Astrocyte of the cerebellum (primary cell): ENCODE measurements at places on chromosomes 1 and 21.

- no peak for DNase-seq
Observed at GRCh38 chr1:61301824-61302657, 219.7 kb downstream of the NFIA start.

- DNase-seq: no peak
Observed at GRCh38 chr1:61757950-61758349, 15.7 kb downstream of the PATJ start.

DNA sequence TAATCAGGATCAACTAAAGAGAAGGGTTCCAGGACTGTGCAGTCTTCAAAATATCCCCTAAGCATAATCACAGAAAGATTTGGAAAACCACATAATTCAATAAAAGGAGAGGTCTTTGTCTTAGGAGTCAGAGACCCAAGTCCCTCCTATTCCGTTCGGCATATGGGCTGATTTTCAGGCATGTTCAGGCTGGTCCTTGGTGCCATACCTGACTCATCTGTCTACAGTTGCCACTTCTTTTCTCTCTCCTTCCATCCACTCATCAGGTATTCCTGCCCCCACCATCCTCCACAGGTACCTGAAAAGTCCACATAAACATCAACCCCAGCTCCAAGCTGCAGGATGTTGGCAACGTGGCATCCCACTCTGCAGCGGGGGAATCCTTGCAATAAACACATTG, 29.7 kb upstream of the RPL11 start:
- no peak for DNase-seq

DNA sequence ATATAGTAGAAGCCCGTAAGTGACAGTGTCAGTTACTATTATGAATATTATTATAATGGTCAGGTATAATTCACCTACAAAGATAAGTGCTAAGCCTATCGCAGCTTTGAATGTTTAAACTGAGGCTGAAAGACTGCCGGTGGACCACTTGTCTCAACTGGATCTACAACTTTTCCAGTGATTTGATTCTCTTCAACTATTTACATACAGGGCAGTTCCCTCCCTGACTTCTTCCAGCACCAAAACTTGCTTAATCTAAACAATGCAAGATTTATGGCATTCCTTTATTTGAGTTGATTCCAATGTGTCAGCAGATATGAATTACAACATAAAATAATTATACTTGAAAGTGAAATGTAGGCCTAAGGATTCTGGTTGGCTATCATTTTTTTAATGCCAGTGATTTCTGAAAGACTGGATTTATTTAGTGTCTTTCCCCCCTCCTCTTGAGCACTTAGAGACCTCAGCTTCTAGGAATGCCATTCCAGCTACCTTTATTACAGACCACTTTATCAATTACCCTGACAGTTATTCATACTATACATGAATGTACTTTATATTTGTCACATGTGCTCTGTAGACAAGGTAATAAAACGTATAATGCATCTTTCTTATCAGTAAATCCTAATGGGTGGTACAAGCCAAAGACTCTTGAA, 153.3 kb upstream of the C8B start:
- no peak for DNase-seq

- no peak for DNase-seq
Observed at GRCh38 chr1:169260478-169261151, 107.0 kb downstream of the NME7 start.

- DNase-seq: no peak
Observed at GRCh38 chr1:168453056-168453455, 90.7 kb downstream of the XCL2 start.

GRCh38 chr1:238404921-238405320, 514.2 kb upstream of the ZP4 start:
- DNase-seq: no peak

- no peak for DNase-seq
Observed at GRCh38 chr1:217230412-217230811, 400.5 kb downstream of the GPATCH2 start.

DNA sequence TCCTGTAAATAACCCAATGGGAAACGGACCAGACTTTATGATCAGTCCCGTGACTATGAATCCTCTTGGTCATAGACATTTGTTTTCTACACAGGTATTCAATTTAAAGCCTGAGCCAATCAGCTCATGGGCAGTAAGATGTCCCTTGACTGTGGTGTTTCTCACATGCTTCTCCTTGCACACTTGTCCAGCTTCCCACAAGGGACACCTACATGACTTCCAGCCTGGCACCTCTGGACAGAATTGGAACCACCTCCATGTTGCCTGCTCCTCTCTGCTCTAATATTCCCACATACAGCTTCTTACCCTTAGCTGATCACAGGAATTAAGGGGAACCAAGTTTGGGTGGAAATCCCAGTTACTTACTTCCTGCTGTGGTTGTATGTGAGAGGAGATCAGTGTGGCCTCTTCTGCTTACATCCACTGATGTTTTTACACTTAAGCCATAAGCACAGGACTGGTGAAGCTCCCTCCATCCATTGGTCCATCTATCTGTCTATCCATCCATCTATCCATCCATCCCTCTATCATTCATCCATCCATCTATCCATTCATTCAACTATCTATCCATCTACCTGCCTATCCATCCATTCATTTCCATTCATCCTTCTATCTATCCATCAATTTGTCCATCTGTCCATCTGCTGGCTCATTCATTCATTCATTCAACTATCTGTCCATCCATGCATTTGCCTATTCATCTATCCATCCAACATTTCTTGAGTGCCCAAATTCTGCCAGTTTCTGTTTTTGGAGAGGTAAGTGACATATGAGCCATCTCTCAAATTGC, 16.4 kb downstream of the RUNX1 start:
- no peak for DNase-seq

DNA sequence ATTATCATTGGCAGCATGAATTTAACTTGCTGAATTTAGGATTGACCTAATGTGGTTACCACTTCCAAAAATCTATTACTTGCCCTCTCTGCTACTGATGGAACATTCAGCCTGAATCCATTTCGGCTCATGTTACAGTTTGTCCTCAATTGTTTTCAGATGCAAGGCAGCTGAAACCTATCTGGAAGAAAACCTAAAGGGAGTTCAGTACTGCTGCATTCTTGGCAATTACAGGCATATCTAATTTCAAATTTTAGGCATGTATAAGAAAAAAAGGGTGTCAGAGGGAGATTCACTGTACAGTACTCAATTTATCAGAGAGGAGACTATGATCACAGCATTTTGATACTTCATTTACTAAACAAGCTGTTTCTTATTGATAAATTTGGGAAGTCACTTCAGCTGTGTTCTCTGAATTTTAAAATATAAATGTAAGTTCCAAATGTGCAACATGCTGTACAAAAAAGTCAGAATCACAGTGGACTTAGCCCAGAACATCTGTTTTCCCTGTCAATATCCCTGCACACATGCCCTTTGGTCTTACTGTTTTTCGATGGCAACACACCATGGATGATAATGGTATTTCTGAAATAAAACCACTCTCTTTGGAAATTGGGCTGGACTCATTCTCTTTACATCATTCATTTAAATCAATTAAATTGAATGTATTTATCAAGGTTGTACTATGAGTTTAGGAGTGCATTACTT, 651.6 kb upstream of the ADGRL4 start:
- peak; percentile 24 for DNase-seq

GRCh38 chr1:99986656-99987225, 16.9 kb downstream of the SLC35A3 start:
- DNase-seq: no peak

DNA sequence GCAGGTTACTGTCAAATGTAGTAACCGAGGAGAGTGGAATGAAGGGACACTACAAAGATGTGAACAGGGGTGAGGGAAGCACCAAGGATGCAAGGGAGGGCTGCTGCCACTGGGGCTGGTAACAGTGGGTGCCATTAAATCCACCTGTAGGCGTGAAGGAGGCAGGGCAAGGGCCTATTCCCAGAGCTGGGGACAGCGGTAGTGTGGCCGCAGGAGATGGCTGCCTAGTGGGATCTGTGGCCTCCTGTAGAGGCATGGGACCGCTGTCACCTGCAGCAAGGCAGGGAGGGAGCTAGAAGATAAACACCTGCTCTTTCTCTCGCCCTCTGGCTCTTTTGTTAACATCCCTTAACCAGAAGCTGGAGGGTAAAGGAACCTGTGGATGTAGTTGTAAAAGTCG, 80.5 kb upstream of the CNIH3 start:
- no peak for DNase-seq

DNA sequence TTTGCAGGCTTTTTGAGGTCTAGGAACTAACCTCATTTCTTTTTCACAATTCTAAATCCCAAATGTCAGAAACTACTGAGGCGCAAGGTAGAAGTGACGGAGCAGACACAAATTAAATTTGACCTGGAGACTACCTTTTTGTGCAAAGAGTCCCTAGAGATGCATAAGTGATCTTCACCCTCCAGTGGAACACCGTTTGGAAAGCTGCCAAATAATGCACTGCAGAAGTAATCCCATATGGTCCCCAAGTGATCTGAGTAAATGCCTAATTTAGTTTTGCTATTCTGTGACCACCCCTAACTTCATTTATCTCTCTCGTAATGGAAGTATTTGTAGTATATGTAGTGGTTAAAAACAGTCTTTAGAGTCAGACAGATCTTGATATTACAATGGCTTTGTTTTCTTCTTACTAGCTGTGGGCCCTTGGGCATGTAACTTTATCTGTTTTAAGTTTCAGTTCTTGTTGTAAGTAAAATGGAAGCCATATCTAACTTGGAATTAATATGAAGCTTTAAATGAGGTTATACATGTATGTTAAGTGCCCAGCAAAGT, 70.4 kb upstream of the IPO9 start:
- DNase-seq: no peak

DNA sequence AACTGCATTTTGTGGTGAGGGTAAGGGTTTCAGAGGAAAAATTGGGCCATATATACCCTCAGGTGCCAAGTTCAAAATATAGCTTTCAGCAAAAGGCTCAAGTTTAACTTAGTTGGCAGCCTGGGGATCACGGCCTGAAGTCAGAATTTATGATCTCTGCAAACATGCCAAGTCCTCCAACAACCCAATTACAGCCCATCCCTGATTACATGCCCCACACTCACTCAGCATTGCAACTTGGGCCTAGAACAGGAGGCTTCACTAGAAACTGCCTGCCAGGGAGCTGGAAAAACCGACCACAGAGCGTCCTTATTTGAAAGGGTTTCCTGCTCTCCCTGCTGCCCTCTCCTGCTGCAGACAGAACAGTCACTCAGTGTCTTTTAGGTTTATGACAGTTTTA, 12.4 kb downstream of the FYB2 start:
- no peak for DNase-seq

- DNase-seq: peak; percentile 61
Observed at GRCh38 chr1:226863446-226863845, 7.0 kb upstream of the PSEN2 start.

GRCh38 chr1:65066766-65067490, 81.1 kb upstream of the AK4 start:
- DNase-seq: no peak

GRCh38 chr1:167198518-167199133, 22.1 kb upstream of the POU2F1 start:
- DNase-seq: no peak

- no peak for DNase-seq
Observed at GRCh38 chr21:44778499-44778911, 23.1 kb downstream of the UBE2G2 start.

DNA sequence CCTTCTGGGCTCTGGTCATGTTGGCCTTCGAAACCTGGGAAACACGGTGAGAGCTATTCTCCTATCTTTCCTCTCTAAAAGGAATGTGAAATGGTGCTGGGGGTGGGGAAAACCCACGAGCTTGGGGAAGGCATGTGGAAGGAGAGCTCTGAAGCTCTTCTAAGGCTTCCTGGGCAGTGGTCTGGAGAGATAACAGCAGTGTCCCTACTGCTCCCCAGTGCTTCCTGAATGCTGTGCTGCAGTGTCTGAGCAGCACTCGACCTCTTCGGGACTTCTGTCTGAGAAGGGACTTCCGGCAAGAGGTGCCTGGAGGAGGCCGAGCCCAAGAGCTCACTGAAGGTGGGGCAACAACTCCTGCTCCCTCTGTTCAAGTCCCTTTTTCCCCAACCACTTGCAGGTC, 2.8 kb downstream of the USP21 start:
- no peak for DNase-seq

DNA sequence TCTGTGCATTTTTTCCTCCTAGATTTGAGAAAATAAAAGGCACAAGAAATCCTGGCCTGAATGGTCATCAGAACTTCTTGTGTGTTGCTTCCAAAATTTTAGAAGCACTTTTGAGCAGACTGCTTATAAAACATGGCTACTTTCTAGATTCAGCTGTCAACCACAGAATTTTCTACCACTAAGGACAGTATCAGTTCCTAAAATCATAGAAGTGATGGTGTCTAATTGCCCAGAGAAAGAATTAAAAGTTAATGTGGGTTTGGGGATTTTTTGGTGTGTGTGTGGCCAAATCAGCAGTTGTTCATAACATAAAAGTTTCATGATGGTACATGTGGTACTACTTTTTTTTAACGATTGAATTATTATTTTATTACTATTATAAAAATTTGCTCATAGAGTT, 171.4 kb upstream of the SNX7 start:
- no peak for DNase-seq

GRCh38 chr1:240093120-240093961, 1.7 kb downstream of the FMN2 start:
- no peak for DNase-seq

- no peak for DNase-seq
Observed at GRCh38 chr1:61240878-61241277, 158.5 kb downstream of the NFIA start.

DNA sequence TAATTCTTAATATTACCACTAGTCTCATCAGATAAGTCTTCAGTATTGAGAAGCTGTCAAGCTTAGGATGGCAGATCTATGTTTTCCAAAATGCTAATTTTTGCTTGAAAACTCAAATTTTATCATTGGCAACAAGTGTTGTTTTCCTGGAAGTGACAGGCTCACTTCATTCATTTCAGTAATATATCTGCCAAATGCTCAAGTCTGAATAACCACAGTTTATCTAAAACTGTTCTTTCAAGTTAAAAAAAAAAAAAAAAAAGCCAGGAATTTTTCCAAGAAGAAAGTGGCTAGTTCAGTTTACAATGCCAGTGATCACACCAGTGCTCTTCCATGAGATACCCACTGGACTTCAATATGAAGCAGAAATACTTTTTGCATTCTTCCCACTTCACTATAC, 20.6 kb downstream of the SMYD2 start:
- DNase-seq: no peak

- DNase-seq: no peak
Observed at GRCh38 chr1:3137111-3138100, 68.4 kb downstream of the PRDM16 start.

DNA sequence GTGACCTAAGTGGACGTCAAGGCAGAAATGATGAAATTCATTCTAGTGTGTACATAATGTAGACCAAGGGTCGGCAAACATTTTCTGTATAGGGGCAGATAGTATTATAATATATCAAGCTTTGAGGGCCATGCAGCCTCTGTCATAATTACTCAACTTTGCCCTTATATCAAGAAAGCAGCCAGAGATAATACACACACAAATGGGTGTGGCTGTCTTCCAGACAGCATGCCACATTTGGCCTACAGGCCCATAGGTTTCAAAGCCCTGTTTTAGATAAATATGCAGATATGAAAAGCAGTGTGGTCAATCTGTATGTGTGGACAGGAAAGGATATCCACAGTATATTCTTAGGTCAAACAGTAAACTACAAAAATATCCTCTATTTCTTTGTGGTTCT, 320.1 kb upstream of the FMN2 start:
- no peak for DNase-seq
